ENCODE measurements at places on chromosomes 13 and 19.

- DNase-seq: no peak
Observed at GRCh38 chr13:99979453-99980200, 2.0 kb upstream of the ZIC2 start.

DNA sequence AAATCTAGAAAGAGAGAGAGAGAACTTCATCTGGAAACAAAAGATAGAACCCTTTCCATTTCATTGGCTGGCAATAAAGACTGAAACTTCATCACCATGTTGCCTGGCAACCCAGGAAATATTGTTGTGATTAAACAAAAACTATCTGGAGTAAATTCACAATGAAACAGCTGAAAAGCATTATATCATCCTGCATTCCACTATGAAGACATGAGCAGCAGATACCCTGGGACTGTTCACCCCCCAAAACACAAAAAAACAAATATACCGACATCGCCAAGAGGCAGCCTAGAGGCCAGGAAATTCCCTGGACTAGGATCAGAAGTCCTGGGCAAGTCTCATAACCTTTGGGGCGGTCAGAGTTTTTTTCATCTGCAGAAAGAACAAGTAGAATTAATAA lies 158.3 kb downstream of the FOXO1 start:
- peak; percentile 30 for DNase-seq

DNA sequence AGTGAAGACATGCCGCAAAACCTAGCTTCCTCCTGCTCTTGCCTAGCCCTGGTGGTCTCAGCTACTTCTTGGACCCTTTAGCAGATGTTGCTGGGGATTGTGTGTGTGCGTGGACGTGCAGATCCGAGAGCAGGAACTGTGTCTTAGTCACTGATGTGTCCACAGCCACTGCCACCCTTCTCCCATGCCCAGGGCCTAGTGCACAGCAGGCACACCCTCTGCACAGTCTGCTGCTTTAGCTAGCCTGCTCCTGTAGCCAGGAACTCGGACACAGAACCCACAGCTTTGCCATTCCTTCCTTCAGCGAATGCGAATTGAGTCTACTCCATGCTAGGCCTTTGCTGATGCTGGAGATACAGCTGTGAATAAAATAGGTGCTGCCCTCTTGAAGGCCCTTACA lies 2.3 kb downstream of the CLPTM1 start:
- peak; percentile 11 for DNase-seq

GRCh38 chr13:40407567-40407966 lies 258.9 kb downstream of the FOXO1 start:
- no peak for DNase-seq

GRCh38 chr13:73842626-73843025 lies 291.6 kb downstream of the KLF12 start:
- no peak for DNase-seq

- peak; percentile 27 for DNase-seq
Observed at GRCh38 chr13:56924401-56924800, 216.3 kb upstream of the PRR20A start.

DNA sequence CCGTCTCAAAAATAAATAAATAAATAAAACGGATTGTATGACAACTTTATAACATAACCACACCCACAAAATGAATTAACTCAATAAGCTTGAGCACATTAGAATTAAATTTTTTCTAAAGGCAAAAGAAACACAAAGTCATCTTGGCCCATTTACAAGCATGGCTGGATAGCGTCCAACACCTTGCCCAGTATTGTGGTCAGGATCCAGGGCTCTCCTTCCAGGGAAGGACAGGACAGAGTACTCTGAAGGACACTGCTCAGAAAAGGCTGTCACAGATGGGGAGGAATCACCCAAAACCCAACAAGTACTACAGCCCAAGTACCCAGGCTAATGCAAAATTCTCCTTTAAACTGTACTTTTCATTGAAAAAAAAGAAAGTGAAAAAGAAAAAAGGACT lies 27.1 kb downstream of the SUGP2 start:
- no peak for DNase-seq

DNA sequence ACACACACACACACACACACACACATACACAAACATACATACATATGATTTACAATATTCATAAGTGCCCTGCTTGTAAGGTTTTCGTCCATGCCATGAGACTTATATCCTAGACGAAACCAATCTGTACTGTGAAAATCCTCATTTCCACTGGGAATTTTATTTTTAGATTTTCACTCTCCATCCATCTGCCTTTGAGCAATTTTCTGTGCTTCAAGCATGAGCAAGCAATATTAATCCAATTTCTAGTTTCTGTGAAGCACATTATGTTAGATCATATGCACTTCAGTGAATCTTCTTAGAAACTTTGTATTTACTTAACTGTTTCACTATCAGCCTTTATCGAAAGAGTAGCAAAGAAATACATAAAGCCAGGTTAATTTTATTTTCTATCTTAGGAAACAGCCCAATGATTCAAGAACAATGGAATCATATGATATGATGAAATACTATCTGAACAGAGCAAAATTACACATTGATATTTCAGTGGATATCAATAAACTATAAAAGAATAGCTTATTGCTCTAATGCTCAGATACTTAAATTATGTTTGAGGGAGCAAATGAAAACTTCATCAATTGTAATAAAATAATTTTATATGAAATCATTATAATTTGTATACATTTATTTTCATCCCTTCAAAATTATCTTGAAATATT lies 1100.7 kb upstream of the MIR17HG start:
- DNase-seq: no peak

All from epithelial cell of esophagus (primary cell).